ENCODE measurements at places on chromosomes 11 and 22.

- no peak for DNase-seq
Measured at GRCh38 chr22:36587289-36588154, 58.6 kb upstream of the EIF3D start.

GRCh38 chr11:24082241-24082640 lies 414.6 kb upstream of the LUZP2 start:
- no peak for DNase-seq

DNA sequence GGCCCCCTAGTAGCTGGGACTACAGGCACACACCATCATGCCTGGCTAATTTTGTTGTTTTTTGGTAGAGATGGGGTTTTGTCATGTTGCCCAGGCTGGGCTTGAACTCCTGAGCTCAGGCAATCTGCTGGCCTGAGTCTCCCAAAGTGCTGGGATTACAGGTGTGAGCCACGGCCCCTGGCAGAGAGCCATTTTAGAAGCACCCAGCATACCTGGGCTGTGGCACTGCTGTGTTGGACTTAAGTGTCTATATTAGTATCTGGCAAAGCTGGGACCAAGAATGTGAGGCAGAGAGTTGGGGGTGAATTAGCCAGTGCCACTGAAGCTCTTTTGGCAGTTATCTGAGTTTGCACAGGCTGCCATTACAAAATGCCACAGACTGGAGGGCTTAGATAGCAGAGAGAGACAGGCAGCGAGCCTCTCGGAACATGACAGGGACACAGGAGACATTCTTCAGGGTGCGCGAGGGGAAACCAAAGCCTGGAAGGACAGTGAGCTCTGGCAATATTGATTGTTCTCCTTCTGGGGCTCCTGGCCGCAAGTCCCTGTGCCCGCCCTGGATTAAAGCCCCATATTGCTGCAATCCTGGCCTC lies 87.7 kb upstream of the ALX4 start:
- no peak for DNase-seq

DNA sequence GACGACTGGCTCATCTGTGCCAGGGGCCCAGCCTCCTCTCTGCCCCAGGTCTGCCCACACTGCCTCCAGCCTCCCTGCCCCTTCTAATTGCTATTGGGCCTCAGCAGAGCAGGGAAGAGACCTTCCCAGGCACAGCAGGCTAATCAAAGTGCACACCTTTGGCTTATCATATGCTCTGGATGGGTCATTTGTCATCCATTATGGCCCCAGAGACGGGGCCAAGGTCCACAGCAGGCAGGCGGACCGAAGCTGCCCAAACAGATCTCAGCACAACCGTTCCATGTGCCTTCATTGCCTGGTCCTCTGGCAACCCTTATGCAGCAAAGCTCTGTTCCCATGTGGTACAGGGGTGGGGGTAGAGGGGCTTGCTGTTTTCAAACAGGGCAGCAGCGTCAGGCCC lies 66.6 kb downstream of the TP53I11 start:
- no peak for DNase-seq

DNA sequence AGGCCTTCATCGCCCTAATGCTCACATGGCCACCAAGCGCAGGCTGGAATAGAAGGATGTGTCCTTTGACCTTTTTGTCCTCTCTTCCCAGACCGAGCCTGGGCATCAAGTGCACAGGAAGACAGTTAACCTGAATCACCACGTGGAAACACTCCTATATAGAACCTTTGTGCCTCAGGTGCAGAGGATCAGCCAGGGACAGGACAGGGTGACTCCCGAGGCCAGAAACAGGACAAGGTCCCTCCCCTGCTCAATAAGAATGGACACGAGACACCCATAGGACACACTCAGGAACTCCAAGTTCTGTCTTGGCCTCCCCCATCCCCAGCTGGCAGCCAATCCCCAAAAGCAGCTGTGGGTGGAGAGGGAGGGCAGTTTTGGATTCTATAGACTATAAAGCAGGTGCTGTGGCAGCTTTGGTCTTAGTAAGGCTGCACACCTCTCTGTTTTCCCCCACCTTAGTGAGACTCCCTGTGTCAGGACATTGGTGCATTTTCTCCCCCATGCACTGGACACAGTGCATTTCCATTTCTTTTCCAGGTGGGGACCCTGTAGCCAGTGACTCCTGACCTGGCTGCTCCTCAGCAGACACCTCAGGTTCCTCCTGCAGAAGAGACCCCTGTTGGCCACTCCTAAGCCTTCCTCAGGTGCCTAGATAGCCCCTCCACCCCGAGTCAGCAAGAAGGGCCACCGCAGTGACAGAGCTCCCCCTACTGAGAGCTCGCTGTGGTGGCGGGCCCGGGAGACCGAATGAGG lies 43.6 kb upstream of the POU2AF1 start:
- peak; percentile 46 for DNase-seq

DNA sequence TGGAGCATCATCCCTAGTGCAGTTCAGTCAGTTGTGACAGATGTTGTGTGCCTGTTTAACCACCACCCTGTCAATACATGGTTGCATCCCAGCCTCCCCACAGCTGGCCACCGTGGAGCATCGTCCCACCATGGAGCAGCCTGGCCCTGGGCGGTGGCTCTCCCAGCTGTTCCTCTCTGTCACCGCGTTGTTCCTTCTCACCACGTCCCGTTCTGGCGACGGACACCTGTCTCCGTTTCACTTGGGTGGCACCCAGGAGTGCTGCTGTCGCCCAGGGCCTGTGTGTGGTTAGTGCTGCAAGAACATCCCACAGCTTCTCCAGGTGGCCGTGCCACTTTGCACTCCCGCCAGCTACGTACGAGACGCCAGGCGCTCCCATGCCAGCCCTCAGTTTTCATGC lies 26.5 kb downstream of the MUC6 start:
- DNase-seq = no peak

DNA sequence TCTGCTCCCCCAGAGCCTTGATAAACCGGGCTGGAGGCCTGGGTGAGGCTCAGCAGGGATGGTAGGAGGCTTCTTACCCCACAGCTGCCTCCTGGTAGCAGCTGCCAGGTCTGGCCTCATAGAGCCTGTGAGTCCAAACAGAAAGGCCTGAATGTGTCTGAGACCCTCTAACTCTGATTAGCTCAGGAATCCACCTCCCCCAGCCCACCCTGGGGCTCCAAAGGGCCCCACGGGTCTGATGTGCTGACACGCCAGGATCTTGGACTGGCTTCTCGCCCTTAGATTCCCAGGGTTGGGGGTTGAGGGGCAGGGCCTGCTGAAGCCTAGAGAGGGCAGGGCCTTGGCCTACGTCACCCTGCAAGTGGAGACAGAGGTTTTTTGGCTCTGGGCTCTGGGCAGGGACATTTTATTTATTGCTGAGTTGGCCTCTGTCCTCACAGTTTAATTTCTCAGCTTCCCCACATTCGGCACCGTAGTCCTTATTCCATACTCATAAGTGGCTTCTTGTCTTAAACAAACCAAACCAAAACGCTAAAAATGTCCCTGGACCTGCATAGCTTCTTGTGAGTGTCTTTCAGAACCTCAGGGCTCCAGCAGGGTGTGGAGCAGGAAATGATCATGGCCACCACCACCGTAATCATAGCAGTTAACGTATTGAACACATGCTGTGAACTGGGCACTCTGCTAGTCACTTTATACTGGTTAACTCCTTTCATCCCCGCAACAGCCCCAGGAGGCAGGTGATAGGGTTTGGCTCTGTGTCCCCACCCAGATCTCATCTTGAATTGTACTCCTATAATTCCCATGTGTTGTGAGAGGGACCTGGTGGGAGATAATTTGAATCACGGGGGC lies 25.1 kb downstream of the KIAA1671 start:
- no peak for DNase-seq

- DNase-seq = no peak
Measured at GRCh38 chr11:8281266-8281665, 17.6 kb upstream of the LMO1 start.

- DNase-seq = no peak
Measured at GRCh38 chr11:69433741-69434140, 47.7 kb upstream of the LINC01488 start.

- DNase-seq = no peak
Measured at GRCh38 chr11:70948855-70949531, 303.4 kb downstream of the SHANK2 start.

- DNase-seq = no peak
Measured at GRCh38 chr22:35131525-35132000, 65.6 kb downstream of the ISX start.

DNA sequence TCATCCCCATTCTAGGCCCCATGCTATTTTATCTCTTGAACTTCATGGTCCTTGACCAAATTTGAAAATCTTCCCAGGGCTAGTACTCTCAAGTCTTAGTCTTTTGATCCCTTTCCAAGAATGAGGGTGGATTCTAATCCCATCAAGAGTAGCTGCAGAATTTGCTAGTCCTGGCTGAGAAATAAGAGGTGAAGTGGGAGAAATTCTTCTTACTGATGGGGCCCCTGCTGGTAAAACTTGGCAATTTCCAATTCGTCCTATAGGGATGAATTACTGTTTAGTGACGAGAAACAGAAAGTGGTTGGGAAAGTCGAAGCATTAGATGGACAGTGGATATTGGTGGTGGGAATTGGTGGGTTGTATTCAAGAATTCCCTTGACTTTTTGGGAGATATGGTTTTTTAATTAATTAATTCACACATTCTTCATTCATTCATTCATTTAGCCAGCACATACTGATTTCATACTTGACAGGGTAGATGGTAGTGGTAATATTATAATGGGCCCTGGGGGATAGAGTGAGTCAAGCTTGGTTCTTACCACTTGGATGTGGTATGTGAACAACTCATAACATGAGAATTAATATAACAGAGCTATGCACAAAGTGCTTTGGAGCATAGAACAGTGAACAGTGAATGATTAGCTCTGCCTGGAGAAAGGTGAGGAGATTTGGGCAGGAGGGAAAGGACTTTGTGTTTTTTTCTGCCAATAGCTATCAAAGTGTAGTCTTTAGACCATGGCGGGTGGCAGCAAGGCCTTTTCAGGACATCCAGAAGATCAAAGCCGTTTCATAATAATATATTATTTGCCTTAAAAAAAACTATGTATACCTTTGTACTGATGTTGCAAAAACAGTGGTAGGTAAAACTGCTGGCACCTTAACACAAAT lies 103.8 kb downstream of the STIM1 start:
- DNase-seq = peak; percentile 25

DNA sequence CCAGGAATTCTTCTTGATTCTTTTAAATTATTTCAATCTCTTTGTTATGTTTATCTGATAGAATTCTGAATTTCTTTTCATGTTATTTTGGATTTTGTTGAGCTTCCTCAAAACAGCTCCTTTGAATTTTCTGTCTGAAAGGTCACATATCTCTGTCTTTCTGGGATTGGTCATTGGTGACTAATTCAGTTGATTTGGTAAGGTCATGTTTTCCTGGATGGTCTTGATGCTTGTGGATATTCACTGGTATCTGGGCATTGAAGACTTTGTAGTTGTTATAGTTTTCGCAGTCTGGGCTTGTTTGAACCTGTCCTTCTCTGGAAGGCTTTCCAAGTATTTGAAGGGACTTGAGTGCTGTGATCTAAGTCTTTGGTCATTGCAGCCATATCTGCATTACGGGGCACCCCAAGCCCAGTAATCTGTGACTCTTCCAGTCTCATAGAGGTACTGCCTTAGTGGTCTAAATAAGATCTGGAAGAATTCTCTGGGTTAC lies 18.9 kb upstream of the INSC start:
- no peak for DNase-seq

- no peak for DNase-seq
Measured at GRCh38 chr22:42648017-42648367, 1.2 kb downstream of the CYB5R3 start.
